ENCODE measurements at places on chromosomes 12 and 14. TPM values are rescaled to one million over a fixed set of nuclear protein-coding genes. Genes with fewer than 3 reads are reported as not detected.

The TMEM63C gene
- 4.6 TPM for total RNA-seq

The AQP6 gene
- total RNA-seq = not detected

The FLVCR2 gene
- 10.7 TPM for total RNA-seq

The LRP1 gene
- 97.8 TPM for total RNA-seq

The CRIP1 gene
- not detected for total RNA-seq

The PPFIA2 gene
- total RNA-seq = 3.0 TPM

The TTC6 gene
- total RNA-seq = 33.6 TPM

The SAMD15 gene
- 1.4 TPM for total RNA-seq

The BHLHE41 gene
- not detected for total RNA-seq

The MAP1LC3B2 gene
- total RNA-seq = not detected

The GSKIP gene
- total RNA-seq = 7.1 TPM

The RFX4 gene
- total RNA-seq = not detected

The SYCP3 gene
- 0.89 TPM for total RNA-seq

The SOX5 gene
- 4.2 TPM for total RNA-seq

The FAR2 gene
- total RNA-seq = not detected

The PDZRN4 gene
- total RNA-seq = 0.58 TPM

The MFAP5 gene
- 282 TPM for total RNA-seq

The TMEM229B gene
- total RNA-seq = 0.14 TPM

The GNPNAT1 gene
- total RNA-seq = 29.0 TPM

The BCL11B gene
- total RNA-seq = 9.6 TPM

The AKAP6 gene
- 3.5 TPM for total RNA-seq

The HSPA2 gene
- 16.9 TPM for total RNA-seq

The MMP17 gene
- 2.2 TPM for total RNA-seq

The STON2 gene
- 50.2 TPM for total RNA-seq

The ADGRD1 gene
- 43.8 TPM for total RNA-seq

The DPPA3 gene
- not detected for total RNA-seq

The OAS3 gene
- 65.5 TPM for total RNA-seq

The RFC5 gene
- total RNA-seq = 238 TPM

The DLGAP5 gene
- 7.2 TPM for total RNA-seq

The NINJ2 gene
- total RNA-seq = not detected

The SDR9C7 gene
- not detected for total RNA-seq

The PAPLN gene
- total RNA-seq = 18.0 TPM
